ENCODE measurements at places on chromosomes 16 and 17.

GRCh38 chr16:75580-76501 is 2.2 kb upstream of the MPG start:
- DNase-seq, result no peak

- no peak for DNase-seq
Measured at GRCh38 chr16:89705006-89705405, 3.5 kb upstream of the SPATA2L start.

DNA sequence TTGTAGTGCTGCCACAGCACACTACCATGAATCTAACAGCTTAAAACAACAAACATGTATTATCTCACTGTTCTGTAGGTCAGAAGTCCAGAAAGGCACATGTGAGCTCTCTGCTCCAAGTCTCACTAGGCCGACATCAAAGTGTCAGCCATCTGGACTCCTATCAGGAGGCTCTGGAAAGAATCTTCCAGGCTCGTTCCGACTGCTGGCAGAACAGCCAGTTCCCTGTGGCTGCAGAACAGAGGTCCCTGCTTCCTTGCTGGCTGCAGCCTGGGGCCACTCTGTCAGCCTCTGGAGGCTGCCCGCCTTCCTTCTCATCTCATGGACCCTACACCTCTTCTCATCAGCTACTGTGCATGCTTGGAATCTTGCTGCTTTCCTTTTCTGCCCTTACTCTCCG is 168.9 kb downstream of the CBLN1 start:
- DNase-seq, result no peak

GRCh38 chr16:79190542-79190941 is 410.0 kb downstream of the MAF start:
- no peak for DNase-seq

DNA sequence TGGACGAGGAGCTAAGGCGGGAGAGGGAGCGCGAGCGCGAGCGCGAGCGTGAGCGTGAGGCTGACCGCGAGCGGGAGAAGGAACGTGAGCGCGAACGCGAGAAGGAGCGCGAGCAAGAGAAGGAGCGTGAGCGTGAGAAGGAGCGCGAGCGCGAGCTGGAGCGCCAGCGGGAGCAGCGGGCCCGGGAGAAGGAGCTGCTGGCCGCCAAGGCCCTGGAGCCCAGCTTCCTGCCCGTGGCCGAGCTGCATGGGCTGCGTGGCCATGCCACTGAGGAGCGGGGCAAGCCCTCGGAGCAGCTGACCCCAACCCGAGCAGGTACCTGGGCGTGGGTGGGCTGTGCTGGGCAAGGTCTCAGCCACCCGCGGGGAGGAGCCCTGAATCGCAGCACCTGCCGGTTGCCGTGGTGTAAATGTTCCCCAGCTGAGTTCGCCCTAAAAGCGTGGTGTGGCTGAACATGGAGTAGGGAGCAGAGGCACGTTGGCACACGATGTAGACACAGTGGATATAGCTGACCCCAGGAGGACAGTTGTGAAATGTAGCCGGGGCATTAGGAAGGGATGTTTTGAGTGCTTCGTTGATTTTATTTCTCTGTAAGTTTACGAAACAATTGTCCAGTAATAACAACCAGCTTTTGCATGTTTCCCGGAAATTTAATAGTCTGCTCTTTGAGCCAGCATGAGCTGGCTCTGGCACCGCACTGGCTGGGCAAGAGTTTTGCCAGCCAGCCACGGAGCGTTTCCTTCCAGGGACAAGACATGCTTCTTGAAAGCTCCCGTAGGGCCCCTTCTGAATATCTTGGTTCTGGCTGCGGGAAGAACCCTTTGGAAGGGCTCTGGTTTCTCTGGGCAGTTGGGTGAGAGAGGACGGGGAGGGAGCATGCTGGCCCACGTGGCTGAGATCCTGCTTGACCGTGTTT is 32.1 kb downstream of the GINS2 start:
- no peak for DNase-seq

Measured in CD4-positive, alpha-beta T cell treated with Interleukin-4 for 4 hours (primary cell).